ENCODE measurements at places on chromosomes 4 and X.

- no peak for DNase-seq
These were observed 321.6 kb downstream of the TENM3 start for GRCh38 chr4:182564724-182565369.

- no peak for DNase-seq
These were observed 134.1 kb downstream of the CEP135 start for GRCh38 chr4:56082829-56083228.

GRCh38 chr4:155609455-155610059 lies 57.1 kb upstream of the GUCY1A1 start:
- no peak for DNase-seq

DNA sequence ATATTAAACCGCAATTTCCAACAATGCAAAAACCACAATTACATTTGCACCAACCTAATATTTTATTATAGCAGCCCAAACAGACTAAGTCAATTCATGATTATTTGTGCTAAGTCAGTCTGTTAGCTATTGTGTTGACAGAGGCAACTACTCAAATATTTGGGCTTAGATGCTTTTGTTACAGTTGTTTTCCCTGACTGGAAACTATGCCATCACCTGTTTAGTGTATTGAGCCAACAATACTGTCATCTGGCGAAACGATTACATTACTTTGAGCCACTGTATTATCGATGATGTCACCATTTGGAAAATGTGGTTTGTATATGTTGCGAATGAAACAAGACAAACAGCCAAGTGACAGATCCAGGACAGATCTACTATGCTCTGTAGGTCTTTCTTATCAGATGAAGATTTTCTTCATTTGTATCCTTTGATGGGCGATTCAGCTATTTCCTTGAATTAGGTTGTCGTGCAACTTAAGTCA lies 38.7 kb upstream of the INTS6L start:
- no peak for DNase-seq

DNA sequence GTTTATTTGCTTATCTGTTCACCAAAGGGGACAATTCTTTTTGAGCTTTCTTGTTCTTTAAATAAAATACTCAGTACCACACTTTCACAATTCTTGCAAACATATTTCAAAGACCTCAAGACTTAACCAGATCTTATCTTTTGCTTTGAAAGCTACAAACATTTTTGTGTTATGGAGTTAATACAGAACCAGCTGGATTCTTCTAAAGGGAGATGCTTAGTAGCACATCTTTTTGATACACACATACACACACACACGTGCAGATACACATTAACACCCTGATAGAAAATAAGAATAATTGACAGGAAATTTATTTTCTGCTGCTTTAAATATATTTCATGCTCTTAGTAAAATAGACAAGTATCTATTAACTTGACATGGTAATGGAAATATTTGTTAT lies 379.1 kb downstream of the SH2D1A start:
- DNase-seq, result no peak

DNA sequence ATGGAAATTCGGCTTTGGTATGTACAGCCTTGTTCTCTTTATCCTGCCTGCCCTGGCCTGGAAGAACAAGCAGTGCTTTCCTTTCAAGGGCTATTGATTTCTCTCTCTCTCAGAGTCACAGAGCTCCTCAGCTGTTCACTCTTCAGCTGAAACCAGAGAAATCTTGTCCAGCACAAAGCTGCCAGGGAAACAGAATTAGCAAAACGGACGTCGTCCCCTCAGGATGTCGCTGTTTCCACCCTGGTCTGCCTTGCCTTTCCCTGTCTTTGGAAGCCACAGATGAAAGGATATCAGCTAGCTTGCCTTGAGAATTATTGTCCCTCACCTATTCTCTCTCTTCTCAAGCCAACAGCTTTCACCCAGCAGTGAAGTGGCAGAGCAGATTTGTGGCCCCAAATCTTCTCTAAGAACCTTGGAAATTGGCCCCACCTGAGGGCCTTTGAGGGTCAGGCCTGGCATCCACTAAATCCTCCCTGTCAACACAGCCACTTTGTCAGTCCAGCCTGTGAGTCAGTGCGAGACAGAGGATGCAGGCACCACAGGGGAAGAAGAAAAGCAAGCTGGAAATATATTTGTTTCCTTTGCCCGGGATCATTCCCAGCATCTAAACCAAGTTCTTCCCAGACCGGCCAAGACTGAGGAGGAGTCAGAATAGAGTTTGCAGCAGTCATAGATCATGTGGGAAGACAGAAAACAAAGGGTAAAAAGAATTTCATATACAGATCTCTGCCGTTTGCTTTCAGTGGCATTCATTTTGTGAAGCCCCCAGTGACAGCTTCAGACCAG lies 63.8 kb upstream of the MTM1 start:
- DNase-seq, result peak; percentile 74

GRCh38 chr4:89829470-89830138 lies 7.4 kb downstream of the SNCA start:
- peak; percentile 98 for DNase-seq

- no peak for DNase-seq
These were observed 293.2 kb upstream of the SLC7A11 start for GRCh38 chr4:138535316-138535715.

GRCh38 chrX:69138512-69138911 lies 26.7 kb downstream of the PJA1 start:
- DNase-seq, result no peak

DNA sequence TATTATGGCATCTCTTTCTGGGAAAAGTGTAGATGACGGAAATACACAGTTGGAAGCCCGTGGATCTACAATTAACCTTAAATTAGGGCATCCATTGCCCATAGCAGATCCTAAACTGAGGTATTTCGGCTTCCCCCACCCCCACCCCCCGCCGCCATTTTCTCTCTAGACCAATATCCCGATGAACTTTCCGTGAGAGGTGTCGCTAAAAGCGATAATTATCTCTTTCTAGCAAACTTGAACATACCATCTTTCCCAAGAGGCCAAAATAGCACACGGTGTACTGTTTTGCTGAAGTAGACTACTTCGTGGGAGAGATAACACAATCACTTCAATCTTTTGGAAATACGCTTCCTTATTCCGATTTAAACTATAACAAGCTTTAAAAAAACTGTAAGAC lies 554 bp downstream of the KLHL15 start:
- DNase-seq, result peak; percentile 18

DNA sequence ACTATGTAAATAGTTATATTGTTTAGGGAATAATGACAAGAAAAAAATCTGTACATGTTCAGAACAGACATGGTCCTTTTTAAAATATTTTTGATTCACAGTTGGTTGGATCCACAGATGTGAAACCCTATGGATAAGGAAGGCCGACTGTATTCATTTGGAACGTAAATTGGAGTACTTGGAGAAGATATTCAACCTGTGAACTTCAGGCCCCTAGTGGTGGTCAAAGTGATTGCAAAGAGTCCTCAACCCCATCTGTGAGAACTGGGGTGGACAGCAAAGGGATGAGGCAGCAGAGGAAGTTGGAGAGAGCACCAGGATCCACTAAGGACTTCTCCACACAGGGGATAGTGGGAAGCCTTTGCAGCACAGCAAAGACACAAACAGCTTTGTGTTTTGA lies 6.2 kb upstream of the CXCL13 start:
- DNase-seq, result peak; percentile 11

- no peak for DNase-seq
These were observed 383.6 kb downstream of the BMPR1B start for GRCh38 chr4:95141361-95141760.

DNA sequence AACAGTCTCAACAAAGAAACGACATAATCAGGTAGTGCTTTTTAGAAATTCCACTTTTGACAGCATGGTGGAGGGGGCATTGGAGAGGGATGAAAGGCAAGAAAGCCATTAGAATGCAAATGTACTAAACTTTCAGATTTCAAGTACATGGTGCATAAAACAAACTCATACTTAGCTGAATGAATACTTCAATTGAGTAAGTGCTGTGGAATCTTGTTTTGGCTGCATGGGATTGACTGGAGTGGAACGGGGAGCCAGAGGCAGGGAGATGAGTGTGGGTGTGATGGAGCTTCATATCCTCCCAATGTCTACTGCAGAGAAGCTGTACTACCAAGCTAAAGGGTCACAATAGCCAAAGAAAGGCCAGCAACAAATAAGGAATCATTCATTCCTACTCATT lies 52.4 kb downstream of the USP46 start:
- no peak for DNase-seq

DNA sequence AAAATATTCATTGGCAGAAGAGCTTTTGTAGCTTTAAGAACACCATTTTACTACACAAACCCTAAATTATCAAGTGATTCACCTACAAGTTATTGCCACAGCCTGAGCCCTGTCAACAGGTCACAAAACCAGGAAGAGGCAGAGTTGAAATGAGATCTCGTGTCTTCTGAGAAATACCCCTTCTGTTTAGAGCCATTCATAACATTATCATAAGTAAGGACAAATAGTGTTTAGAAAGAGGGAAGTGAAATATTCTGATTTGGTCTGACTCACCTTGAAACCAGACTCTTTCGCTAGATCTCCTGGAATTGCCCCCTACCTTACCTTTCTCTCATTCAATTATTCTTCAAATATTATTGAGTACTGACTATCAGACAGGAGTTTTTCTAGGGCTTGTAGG lies 5.9 kb downstream of the ETDB start:
- DNase-seq, result no peak

- DNase-seq, result no peak
These were observed 106.8 kb downstream of the ARSJ start for GRCh38 chr4:113872426-113873260.

DNA sequence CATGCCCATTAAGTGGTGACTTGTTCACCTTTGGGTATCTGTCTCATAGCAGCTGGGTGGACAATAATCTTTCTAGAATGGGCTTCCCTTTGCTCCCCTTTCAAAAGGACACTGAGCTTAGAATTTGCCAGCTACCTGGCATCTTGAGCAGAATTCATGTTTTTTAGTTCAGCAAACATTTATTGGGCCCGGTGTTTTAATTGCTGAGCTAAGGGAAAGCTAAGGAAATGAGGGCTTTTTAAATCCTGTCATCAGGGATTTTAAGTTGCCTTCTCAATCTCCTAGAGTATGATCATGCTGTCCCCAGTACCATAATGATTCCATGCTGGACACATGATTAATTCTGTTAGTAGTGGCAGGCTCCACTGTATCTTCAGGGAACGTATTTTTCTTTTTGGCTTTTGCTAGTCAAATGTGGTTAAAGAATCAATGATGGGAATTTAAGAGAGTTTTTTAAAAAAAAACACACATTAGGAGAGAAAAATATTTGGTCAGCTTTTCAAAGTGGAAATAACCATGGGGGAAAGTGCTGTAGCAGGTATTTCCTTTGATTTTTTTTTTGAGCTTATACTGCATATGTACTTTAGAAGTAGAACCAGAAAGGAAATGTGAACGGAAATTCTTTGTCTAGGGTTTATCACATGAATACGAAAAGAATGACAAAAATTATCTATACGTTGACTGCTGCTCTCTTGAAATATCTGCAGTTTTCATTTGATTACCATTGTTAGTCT lies 208.9 kb downstream of the CLCN4 start:
- DNase-seq, result no peak

- no peak for DNase-seq
These were observed 215.1 kb upstream of the GPC4 start for GRCh38 chrX:133630362-133630761.

- peak; percentile 85 for DNase-seq
These were observed 176.9 kb downstream of the SLIT2 start for GRCh38 chr4:20428436-20429160.

- no peak for DNase-seq
These were observed 392.6 kb upstream of the EPHA5 start for GRCh38 chr4:66062921-66063320.

DNA sequence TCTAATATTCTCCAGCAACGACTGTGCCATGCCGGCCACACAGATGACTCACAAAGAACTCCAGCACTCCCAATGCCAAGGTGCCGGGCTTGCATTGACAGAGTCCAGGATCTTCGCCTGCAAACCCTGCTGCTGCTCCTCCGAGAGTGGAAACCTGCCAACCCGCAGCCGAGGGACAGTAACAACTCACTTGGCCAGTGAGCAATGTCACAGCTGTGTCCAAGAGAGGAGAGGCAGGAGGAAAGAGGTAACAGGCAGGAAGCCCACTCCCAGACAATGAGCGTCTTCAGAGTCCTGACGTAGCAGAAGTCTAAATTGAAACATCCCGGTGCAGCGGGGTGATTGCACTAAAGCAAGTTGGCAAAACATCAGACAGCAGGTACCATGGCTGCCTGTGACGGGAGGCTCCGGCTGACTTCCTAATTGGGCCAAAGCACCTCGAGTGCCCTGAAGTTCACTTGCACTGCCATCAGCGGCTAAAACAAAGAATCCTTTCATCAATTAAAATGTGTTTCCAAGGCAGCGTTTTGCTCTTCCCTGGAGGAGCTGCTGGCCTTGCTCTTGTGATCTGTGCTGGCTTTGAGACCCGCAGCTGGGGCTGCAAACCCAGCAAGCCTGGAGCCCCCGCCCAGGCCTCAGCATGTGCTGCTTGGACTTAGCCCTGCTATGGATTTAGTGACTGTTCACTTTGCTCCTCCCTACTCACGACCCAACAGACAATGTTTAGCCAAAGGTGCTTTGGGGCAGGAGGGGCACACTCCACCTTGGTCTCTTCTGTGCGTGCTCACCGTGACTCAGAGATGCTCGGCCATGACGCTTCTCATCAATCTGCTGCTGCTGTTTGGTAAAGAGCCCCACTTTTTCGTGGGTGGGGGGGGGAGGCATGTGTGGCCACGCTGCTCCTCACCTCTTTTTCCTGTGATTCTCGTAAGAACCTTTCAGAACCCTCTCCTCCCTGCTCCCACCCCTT lies 36.5 kb downstream of the DCTD start:
- DNase-seq, result peak; percentile 36
